ENCODE measurements at places on chromosomes 16 and 17.

DNA sequence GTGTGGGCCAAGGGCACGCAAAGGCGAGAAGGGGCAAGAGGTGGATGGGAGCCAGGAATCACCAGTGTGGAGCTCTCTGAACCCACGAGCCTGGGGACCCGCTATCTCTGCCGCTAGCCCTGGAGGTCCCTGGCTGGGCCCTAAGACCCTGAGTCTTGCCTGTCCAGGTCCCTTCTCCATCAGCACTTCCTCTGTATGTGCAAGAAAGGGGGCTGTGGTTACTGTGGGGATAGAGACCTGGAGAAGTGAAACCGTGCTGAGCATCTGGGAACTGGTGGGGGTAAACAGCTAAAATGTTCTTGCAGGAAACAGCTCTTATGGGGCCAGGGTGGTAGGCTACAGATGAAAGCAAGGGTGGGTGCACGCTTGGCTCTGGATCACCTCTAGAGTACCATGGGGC, 3.1 kb downstream of the SPNS3 start:
- no peak for DNase-seq

DNA sequence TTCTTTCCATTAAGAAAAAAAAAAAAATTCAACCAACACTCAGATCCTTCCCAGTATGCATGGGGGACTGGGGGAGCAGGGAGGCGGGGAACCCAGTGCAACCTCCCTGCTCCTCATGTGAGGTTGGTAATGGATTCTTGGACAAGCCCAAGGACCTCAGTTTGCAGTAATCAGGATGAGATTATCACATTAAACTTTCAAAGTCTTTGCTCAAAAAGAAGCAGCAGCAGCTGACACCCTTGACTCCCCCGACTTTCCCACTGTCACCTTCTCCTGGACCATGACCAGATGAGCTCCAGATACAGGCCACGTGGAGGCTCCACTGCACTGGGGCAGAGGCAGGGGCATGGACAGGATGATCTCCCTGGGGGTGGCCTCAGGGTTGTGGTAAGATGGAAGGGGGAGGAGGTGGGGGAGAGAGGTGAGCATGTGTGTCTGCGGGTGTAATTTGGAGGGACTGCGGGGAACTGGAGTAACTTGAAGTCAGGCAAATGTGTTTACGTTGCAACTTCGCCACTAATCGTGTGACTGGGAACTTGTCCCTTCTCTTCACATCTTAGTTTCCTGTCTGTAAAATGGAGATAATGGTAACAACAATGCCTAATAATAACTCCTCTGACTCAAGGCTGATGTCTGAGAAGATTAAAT, 19.8 kb downstream of the ZNF385C start:
- no peak for DNase-seq

DNA sequence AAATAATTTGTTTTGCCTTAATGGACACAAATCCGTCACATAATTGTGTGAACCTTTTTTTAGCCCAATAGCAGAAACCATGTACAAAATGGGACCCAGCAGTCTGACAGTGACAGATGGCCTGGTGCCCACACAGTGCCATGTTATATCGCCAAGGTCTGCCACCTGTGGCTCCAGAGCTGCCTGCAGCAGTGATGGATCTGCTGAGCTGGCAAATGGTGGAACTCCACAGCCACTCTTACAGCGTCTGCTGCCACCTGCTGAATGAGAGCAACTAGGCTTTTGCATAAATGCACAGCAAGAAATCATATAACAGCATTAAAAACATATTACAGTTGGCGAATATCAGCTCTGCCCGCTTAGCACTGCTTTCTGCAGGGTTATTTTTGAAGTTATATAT, 59.4 kb downstream of the NUP93 start:
- DNase-seq: peak; percentile 34

GRCh38 chr17:49692751-49693150, 14.9 kb upstream of the SPOP start:
- no peak for DNase-seq

DNA sequence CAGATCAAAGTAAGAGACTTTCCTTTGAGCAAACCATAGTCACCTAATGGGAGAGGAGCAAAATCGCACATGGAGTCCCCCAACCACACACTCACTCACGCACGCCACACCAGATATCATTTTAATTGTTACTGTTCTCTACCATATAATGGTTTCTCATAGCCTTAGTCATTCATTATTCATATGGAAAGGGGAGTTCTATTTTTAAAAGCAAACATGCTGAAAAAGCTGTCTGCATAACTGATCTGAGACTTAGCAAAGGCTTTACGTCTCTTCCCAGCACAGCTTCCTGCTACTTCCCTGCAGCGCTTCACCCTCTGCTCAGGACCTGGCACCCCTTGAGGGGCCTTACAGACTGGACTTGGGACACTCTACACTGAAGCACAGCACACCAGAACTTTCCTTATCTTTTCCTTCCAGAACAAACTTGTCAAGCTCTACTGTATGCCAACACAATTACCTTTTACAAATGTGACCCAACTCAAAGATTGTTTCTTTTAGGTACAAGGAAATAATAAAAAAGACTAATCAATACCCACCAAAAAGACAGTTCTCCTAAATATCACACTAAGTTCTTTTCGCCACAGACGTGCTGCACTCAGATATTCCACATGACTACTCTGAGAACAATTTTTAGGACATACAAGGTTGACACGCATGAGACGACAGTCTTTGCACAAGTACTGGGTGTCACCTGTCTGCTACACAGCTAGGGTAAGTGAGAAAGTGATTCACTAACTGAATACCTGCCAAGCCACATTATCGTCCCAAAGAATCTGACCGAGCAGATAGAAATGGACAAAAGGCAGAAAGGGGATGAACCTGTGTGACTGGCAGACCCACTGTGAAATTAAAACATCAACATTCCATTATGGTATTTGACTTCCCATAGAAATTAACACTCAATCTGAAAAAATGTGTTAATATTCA, 21.5 kb downstream of the SRP68 start:
- no peak for DNase-seq

DNA sequence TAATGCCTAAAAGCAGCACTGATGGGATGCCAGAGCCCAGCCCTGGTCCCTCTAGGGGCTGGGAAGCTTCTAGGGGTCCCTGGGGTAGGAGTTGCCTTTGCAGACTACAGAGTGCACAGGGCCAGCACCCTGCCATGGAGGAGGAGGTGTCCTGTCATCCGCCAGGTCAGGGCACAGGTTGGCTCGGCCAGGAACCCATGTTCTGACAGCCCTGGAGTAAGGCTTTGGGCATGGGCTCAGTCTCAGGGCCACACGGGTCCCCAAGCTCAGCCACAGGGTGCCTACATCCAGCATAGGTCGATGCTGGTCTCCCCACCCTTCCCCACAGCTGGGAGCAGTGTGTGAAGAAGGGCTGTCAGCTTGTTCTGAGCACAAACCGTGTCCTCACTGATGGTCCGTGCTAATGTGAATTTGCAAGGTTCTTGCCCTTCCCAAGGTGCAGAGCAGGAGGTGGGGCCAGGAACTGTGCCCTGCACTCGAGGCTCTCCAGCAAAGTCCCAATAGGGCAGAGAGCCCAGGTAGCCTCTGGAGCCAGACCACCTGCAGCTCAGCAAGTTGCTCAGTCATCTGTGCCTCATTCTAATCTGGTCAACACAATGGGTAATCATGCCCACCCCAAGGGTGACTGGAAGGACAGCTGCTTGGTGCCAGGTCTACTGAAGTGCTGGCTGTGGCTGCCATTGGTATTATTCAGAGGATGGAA, 72.8 kb downstream of the AMFR start:
- no peak for DNase-seq

GRCh38 chr17:33233811-33234177, 59.3 kb downstream of the ASIC2 start:
- peak; percentile 59 for DNase-seq

GRCh38 chr17:82831041-82831817, 8.6 kb downstream of the ZNF750 start:
- DNase-seq: no peak

DNA sequence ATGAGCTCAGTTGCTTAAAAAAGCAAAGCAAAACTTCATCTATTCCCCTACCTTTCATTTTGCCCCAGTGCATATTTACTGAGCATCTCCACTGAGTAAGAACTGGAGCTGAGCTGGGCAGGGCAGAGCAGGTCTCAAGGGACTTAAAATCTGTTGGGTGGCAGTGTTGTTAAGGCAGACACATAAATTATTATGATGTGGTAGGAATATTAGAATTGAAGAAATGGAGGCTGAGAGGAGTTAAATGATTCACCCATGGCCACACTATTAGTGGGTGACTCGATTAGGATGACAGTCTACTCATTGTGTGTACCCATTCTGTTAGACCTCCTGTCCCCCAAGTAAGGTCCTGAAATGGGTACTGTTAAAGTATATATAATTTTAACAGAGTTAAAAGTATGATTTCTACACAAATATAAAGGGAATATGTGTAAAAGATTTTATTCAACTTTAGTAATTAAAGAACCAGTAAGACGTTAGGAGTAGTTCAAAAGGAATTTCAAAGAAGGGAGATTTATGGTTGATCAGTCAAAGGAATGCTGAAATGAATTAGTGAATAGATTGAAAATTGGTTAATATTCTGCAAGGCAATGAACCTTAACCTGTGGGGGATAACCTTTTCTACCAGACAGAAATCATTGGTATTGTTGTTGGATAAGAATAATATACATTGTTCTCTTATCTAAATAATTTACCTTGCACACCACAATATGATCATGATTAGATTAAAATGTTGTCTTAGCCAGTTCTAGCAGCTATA, 17.5 kb downstream of the ITGB3 start:
- no peak for DNase-seq

- no peak for DNase-seq
These were observed 224.7 kb upstream of the NLRP1 start for GRCh38 chr17:5809056-5809455.

- DNase-seq: no peak
These were observed 900.8 kb upstream of the GOT2 start for GRCh38 chr16:59634951-59635350.

GRCh38 chr17:43732958-43733357, 25.6 kb downstream of the SOST start:
- no peak for DNase-seq

- DNase-seq: no peak
These were observed 26.2 kb downstream of the TEKT5 start for GRCh38 chr16:10668322-10669045.

DNA sequence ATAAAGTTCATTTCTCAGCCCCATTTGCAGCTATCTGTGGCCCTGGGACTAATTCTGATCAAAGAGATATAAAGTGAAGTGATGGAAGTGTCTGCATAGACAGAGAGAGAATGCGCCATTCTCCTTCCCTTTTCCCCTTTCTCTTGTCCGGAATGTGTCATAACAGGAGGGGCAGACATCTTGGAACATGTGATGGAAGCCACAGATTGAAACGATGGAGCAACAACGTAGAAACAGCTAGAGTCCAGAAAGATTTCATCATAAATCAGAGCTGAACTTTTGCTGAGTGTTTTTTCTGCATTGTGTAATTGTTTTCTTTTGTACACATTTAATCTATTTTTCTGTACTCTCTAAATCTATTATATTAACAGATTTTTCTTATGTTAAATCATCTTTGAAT, 11.3 kb downstream of the ASGR1 start:
- DNase-seq: no peak

GRCh38 chr17:9240659-9241370, 219.5 kb downstream of the NTN1 start:
- no peak for DNase-seq

GRCh38 chr17:67438667-67439066, 61.6 kb downstream of the PITPNC1 start:
- DNase-seq: no peak

GRCh38 chr17:15000661-15001060, 264.5 kb downstream of the PMP22 start:
- DNase-seq: no peak

GRCh38 chr16:19130852-19131824, 17.4 kb downstream of the ITPRIPL2 start:
- no peak for DNase-seq

GRCh38 chr16:7314163-7314562, 18.5 kb upstream of the RBFOX1 start:
- no peak for DNase-seq

GRCh38 chr16:20853143-20853542, 46.8 kb downstream of the REXO5 start:
- DNase-seq: no peak

GRCh38 chr16:83266848-83267553, 540.8 kb upstream of the HSBP1 start:
- DNase-seq: no peak

DNA sequence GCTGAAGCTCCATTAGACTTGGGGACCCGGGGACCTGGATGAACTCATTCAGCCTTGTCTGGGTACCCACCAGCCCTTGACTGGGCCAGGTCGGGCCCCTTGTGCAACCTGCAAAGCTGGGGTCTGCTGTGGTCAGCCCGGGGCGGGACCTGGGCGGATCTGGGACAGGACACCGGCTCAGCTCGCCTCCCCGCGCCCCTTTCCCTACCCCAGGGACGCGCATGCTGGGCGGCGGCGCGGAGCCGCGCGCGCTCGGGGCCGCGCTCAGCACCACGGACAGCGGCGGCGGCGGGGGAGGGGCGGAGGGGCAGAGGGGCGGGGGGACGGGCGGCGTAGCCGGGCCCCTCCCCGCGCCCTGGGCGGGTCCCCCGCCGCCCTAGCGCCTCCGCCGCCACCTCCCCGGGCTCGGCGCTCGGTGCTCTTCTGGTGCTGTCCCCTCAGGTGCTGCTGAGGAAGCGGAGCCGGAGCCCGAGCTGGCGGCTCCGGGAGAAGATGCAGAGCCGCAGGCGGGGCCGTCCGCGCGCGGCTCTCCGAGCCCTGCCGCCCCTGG, 7.4 kb downstream of the ACD start:
- no peak for DNase-seq

GRCh38 chr17:73585583-73585982, 58.7 kb downstream of the SDK2 start:
- no peak for DNase-seq

DNA sequence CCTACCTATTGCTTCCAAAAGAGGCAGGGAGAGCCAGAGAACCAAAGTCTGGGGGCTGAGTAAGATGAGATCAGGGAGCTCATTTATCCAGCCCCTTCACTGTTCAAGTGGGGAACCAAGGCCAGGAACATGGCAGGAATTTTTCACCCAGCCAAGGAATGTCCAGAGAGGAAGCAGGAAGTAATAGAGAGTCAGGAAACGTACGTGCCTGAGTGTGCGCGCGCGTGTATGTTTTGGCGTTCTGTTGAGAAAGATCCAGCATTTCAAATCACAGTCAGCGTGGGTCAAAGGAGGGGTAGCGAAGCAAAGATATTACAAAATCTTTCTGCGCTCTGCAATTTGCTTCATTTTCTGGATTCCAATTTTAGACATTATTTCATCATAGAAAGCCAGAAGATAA, 41.9 kb upstream of the WSCD1 start:
- no peak for DNase-seq

DNA sequence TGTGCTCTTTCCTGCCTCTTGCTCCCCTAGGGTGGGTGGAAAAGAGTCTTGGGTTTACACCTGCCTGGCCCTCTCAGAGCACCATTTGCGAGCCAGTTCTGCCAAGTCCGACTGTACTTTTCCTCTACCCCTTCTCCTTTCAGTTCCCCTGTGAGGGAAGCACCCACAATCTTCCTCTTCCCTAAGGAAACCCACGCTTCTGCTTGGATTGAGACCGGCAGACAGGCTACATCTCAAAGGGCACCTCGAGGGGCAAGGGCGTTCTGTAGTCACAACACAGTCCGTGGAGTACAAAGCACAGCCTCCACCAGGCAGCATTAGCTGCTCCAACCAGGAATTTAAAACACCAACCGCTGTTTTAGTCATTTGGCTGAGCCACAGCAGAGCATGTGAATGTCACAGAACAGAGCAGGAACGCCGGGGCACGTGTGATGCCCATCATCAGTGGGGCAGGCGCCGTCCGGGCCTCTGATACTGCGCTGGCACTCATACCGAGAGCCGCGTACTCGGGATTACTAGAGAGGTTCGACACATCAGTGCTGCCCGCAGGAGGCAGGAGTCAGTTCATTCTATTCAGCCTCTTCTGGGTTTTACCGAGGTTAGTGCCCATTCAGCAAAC, 13.7 kb upstream of the MNT start:
- DNase-seq: no peak
